Heart right ventricle (tissue), 16 donors: ENCODE measurements at places on chromosomes 5 and 9. TPM values are rescaled to one million over a fixed set of nuclear protein-coding genes. Genes with fewer than 3 reads are reported as not detected.

Gene TAF11L5
- not detected for total RNA-seq

Gene POC5
- 4.4 TPM for total RNA-seq

Gene ENHO
- total RNA-seq: not detected

Gene SHB
- total RNA-seq: 17.5 TPM

Gene RGS7BP
- 2.4 TPM for total RNA-seq

Gene IFNA7
- total RNA-seq: not detected

Gene PCDHA9
- total RNA-seq: 0.05 TPM

Gene DDX4
- not detected for total RNA-seq

Gene TMEFF1
- 0.18 TPM for total RNA-seq

Gene C9orf50
- not detected for total RNA-seq

Gene N4BP3
- total RNA-seq: 2.2 TPM

Gene GPX3
- total RNA-seq: 803 TPM

Gene GMCL2
- not detected for total RNA-seq

DNA sequence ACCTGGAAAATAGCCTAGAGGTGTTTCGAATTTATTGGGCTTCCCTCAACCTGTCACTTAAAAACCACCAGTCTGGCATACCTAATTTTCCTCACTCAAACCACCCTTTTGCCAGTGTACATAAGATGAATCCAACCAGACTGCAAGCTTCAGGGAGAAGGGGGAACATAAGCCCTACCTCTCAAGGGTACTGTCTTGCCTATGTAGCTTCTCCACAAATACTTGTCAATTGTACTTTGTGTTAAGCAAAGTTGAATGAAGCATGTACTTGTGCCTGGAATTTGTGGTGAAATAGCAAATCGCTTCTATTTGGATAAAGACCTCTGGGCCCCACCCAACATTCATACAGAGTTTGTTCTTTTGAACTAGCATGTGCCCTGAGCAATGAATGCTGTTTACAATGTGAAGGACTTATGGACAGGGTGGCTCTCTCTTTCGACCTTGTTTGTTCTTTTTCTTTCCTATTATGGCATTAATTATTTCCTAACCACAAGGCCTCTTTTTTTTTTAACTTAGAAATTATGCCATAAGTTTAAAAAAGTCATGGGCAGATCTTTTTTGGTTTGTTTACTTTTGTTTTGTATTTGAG lies 580.2 kb downstream of the EBF1 start:
- no peak for DNase-seq

- DNase-seq: no peak
These were observed 54.1 kb downstream of the FER start for GRCh38 chr5:108801776-108802175.

GRCh38 chr5:17113174-17113958 lies 104.1 kb upstream of the BASP1 start:
- no peak for DNase-seq

DNA sequence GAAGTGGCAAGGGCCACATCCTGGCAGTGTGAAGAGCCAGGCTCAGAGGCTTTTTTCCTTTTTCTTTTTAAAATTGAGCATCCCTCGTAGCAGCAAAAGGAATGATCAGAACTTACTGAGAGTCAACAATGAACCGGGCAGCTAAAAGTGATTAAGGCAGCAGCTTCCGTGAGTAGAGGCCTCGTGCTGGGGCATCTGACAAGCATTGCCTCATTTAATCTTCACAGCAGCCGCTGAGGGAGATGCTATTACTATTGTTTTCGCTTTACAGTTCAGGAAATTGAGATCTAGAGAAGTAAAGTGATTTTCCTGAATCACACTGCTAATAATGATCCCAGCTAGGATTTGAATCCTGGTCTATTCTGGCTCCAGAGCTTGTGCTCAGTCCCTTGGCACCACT lies 30.7 kb upstream of the PTGS1 start:
- no peak for DNase-seq

- DNase-seq: no peak
These were observed 25.1 kb downstream of the ADGRD2 start for GRCh38 chr9:124475158-124475867.

DNA sequence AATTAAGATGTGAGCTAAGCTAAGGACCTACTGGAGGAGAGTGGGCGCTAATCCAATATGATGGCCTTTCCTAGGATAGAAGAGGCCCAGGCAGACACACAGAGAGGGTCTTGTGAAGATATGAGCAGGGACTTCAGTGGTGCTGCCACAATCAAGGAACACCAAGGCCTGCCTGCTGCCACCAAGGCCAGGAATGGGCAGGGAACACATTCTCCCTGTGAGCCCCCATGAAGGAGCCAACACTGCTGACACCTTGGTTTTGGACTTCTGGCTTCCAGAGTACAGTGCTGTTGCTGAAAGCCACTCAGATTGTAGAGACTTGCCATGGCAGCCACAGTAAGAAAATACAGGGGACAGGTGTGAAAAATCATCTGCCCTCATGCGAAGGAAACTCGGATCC lies 73.1 kb upstream of the IRX1 start:
- no peak for DNase-seq

DNA sequence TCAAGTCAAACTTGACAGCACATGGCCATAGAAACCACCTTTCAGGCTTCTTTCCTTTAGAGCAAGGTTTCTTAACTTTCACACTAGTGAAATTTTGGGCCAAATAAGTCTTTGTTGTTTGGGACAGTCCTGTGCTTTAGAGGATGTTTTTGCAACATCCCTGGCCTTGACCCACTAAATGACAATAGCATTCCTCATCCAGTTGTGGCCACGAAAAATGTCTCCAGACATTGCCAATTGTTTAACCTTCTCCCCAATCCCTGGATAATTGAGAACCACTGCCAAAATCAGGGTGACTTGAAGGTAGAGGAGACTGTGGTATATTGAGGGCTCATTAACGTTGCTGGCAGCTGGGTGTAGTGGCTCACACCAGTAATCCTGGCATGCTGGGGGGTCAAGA lies 72.0 kb downstream of the ALDH1A1 start:
- no peak for DNase-seq

DNA sequence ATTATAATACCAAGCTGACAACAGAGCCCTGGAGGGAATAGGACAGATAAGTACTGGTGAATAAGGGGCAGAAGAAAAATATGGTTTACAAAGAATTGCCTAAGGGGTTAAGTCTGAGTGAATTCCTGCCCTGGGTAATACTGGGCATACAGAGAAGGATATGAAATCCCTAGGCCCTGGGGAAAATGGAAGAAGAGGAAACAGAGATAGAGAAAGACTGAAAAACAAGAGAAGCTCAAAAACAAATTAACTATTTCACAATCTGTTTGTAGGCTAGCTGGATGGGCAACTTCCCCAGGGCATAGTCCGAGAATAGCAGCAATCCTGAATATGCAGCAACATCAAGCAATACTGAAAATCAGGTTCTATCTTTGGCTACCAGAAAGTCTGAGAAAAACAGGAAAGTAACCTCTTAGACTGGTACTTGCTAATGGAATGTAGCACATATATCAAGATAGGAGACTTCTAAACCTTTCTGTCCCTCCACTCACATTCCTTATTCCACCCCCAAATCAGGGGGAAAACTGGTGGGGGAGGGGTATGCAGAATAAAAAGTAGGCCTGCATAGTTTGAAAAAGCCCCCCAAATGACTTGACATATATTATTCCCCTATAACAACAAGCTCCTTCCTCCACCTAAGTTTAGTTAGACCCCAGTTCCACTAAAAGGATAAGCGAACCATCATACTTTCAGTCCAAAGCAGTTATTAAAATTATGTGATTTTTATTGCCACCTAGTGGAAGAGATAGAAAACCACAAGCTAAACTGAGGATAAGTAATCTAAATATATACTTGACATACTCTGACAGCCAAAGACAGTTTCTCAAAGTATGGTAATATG lies 20.6 kb downstream of the SLC38A9 start:
- no peak for DNase-seq

- no peak for DNase-seq
These were observed 88.2 kb upstream of the BASP1 start for GRCh38 chr5:17129093-17129849.

DNA sequence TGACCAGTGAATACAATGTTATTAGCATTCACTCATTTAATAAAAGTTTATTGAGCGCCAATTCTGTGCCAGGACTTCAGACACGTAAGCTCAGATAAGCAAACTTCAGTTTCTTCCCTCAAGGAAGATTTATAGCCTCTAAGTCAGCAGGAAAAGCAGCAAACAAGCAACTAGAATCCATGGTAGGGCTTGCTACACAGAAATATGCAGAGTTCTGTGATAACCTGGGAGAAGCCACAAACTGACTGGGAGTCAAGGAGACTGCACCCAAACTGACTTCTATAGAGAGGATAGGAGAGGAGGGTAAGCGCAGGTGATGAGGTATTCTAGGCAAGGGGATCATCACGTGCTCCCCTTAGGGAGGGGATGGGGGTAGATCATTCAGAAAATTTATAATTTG lies 1.4 kb upstream of the OGN start:
- no peak for DNase-seq

DNA sequence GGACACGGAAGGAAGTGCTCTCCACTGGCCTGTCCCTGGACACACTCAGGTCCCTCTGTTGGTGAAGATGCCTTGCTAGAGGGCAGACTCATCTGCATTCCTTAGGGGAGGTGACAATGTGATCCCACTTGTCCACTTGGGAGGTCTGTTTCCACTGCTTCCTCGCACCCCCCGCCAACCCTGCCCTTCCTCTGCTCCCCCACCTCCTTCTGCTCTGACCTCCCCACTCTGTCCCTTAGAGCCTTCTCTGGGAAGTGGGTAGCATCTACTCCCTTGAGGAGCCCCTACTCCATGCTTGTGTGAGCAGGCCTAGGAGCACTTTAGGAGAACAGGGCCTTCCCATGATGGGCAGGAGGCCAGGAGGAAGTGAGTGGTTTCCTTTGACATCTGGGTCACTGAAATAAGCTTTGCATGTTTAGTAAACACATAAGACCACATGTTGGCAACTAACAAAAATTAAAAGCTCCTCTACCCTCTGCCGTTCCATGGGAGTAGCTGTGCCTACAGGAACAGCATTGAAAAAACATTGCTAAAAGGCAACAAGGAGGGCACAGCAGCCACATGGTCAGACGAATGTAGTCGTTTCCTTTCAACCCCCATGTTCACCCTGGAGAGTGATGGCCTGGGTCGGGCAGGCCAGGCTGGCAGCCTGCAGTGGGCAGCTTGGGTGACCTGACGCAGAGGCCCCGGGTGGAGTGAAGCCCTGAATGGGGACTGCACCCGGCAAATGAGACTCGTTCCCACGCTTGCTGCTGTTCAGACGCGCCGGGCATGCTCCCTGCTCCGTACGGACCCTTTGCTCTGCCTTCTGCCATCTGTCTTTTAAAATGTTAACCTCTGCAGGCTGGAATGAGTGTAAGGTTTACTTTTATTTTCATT lies 634.0 kb downstream of the IRX1 start:
- no peak for DNase-seq

DNA sequence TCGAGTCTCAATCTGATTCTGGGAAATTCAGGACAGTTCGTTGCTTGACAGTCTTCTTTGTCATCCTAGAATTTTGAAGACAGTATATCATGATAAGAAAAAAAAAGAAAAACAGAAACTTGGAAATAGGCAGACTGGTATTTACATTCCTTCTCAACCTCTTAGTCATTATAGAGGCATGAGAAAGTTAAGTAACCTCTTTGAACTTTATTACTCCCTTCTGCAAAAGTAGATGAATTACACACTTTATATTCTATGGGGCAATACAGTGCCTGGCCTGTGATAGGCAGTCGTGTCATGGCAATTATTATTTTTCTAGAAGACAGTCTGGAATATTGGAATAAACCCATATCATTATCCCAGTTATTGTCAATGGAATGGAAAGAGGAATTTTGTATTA lies 828.9 kb downstream of the TLR4 start:
- no peak for DNase-seq

DNA sequence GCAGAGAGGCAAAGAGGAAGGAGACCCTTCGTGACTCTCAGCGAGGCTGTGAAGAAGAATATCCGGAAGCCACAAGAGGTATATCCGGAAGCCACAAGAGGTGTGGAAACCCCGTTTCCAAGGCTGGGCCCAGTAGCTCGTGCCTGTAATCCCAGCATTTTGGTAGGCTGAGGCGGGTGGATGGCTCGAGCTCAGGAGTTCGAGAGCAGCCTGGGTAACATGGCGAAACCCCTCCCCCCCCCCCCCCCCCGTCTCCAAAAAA lies 612 bp upstream of the BBLN start:
- no peak for DNase-seq

DNA sequence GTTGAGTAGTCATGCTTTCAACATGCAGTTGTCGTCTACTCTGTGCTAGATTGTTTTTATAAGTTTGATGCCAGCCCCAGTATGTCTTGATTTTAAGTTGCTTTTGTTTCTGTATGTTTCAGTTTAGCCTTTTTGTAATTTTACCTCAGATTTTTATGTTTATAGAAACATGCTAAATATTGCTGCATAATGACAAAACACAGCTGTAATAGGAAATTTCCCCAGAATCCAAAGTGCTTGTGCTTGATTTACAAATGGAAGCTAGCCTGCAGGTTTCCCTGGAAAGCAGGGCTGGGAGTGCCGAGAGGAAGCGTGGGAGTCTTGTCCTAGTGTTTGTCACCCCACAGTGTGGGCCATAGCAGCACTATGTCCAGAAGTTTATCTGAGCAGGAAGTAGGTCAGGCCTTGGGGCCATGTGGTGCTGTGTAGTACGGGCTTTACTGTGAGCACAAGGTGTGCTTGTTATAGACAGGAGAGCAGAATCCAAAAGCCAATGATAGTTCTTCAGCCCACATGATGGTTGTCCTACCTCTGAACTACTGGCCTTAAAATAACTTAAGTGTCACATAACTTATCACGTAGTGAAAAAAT lies 100.0 kb upstream of the NREP start:
- no peak for DNase-seq

DNA sequence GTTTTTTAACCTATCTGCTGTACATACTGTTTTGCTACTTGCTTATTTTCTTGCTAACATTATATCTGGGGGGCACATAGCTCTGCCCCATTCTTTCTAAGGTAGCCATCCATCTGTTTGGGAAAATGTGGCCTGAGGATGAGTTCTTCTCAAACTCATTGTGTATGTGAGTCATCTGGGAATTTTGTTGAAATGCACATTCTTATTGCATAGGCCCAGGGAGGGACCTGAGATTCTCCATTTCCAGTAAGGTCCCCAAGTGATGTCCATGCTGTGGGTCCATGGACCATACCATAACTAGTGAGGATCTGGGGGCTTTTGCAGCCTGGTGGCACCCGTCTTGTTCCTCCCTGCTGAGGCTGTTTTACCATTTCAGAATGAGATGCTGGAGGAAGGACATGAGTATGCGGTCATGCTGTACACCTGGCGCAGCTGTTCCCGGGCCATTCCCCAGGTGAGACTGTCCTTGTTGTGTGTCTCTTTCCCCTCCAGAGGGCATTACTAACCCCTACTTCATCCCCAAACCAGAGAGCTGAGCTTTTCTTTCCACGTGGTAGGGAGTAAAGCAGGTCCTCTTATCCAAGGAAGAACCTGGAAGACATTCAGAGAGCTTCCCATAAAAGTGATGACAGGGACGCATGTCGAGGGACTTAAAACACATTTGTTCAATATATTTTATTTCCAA lies 28.6 kb downstream of the CYFIP2 start:
- no peak for DNase-seq

- DNase-seq: no peak
These were observed 60.3 kb downstream of the ARHGEF37 start for GRCh38 chr5:149641600-149641999.

- no peak for DNase-seq
These were observed 3.9 kb upstream of the CAST start for GRCh38 chr5:96658272-96658671.

- no peak for DNase-seq
These were observed 373.6 kb downstream of the ADGRV1 start for GRCh38 chr5:90932052-90932699.
